Neural crest cell (in vitro differentiated cells): ENCODE measurements at places on chromosomes 3 and 15. TPM values are rescaled to one million over a fixed set of nuclear protein-coding genes. Genes with fewer than 3 reads are reported as not detected.

KCNH8 gene
- total RNA-seq = 3.5 and 3.8 TPM in 2 replicates

MESP2 gene
- total RNA-seq = 0.36 and 0.42 TPM in 2 replicates

PP2D1 gene
- total RNA-seq = not detected in 2 replicates

C15orf40 gene
- total RNA-seq = 23.1 and 26.7 TPM in 2 replicates

IL1RAP gene
- total RNA-seq = 4.4 and 5.4 TPM in 2 replicates

- DNase-seq = no peak
Observed at GRCh38 chr3:195929452-195929851, 21.1 kb upstream of the TNK2 start.

DNA sequence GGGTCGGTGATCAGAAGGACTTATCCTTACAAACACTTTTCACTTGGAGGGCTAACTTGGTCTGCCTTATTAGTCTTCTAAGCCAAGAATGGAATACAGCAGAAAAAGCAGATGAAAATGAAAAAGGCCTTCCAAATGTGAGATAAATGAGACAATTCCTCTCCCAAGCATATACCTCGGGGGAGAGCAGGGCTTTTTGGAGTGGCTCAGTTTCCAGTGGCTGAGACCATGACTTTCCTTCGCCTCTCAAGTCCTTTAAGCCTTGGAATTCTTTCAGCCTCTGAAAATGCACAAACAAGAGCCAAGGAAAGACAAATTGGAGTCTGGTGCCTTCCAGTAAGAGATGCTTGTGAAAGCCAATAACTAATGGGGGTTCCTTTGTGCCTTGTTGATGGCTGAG, 130.9 kb downstream of the DTWD1 start:
- no peak for DNase-seq

DNA sequence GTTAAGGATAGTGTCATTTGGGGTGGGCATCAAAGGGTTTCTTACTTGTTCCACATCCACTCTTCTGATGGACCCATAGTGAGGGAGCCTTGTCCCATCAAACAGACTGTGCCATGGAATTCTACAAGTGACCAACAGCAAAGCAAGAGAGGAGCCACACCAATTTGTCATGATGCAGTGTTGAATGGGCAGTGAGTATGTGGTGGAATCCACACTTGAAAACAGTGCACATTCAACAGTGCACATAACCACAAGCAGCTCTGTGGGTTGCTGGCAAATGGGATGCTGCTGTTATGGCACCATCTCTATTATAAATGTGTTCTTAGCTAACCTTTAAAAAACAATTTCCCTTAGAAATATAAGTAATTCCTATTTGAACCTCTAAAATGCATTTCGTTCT, 52.5 kb upstream of the CPNE4 start:
- no peak for DNase-seq

GRCh38 chr15:28179270-28179669, 80.2 kb upstream of the OCA2 start:
- DNase-seq = no peak

DNA sequence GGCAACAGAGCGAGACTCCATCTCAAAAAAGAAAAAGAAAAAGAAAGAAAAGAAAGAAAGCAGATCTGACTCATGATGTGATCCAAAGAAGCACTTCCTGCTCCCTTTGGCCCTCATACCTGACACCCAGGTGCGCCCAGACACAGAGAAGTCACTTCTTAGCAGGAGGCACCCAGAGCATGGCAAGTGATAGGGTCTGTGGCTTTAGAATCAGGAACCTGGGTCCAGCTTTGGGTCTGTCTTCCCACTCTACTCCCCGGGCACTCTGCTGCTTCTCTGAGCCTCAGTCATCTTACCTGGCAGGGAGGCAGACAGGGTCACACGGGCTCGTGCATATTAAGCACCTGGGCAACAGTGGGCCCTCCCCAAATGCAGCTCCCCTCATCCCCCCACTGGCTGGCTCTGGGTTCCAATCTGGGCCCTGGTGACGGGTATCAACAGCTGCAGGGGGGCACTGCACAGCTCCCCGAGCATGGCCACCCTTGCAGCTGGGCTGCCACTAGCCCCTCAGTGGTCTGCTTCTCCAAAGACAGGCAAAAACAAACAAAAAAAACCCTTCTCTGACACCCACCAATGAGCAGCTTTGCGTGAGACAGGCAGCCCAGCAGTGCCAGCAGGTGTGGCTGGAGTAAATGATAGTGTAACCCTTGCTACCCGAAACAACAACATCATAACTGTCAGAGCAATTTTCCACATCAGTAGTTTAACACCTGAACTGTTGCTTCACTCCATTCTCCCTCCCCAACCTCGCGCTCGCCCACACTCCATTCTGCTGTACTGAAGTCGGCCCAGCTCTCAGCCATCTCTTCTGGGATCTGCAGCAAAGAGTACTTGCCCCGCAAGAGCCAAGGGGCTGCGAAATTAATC, 99.8 kb downstream of the MEGF11 start:
- DNase-seq = no peak

GRCh38 chr3:143041903-143042302, 40.5 kb downstream of the U2SURP start:
- DNase-seq = no peak
